ENCODE measurements at places on chromosomes 6 and 20.

- peak; percentile 19 for DNase-seq
Observed at GRCh38 chr20:53918949-53919361, 151.4 kb downstream of the BCAS1 start.

GRCh38 chr6:146790561-146791091 is 191.9 kb downstream of the ADGB start:
- DNase-seq: no peak

DNA sequence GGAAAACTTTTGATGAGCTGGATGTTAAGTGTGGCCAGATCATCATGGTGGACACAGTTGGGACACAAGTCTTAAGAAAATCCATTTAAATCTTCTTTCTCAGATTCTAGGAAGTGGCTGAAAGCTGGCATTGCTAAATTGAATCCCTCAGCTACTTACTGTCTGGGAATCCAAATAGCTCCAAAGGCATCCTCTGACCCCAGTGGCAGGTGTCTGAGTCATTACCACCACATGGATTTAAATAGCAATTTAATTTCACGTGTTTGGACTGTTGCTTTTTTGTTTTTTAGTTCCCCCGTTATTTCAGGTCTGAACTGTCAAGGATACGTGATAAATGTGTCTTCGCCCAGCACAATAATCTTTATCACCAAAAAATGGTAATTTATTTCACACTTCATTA is 33.2 kb upstream of the HDGFL1 start:
- DNase-seq: no peak

DNA sequence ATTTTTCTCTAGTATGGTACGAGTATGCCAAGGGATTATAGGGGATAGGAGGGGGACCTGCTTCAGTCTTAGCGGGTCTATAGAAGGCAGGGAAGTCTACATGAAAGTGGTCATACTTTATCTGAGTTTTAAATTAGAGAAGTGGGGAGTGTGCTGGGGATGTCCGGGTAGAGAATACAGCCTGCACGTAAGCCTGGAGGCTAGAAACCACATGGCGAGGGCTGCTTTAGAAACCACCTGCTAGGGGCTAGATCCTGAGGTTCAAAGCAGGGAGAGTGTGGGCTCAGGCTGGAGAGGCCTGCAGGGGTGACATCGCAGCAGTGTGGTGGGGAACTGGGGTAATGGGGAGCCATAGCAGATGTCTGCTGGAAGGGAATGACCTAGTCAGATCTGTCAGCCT is 85.2 kb downstream of the VEGFA start:
- no peak for DNase-seq

- no peak for DNase-seq
Observed at GRCh38 chr6:21504790-21505189, 88.8 kb upstream of the SOX4 start.

DNA sequence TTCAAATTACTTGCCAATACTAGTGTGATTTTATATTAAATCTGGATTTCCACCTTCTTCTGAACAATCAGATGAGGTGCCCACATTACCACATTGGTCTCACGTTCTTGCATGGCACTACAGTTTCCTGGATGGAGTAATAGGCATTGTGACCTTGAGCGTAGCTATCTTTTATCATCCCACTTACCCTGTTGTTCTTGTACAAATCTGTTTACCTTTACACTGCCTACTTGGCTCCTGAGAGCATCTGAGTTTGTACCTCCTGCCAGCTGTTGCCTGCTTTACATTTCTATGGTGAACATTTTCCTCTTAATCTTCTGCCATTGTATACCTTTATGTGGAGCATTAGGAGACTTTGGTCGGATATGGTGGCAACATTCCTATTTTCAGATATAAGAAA is 90.7 kb downstream of the AKAP7 start:
- no peak for DNase-seq

DNA sequence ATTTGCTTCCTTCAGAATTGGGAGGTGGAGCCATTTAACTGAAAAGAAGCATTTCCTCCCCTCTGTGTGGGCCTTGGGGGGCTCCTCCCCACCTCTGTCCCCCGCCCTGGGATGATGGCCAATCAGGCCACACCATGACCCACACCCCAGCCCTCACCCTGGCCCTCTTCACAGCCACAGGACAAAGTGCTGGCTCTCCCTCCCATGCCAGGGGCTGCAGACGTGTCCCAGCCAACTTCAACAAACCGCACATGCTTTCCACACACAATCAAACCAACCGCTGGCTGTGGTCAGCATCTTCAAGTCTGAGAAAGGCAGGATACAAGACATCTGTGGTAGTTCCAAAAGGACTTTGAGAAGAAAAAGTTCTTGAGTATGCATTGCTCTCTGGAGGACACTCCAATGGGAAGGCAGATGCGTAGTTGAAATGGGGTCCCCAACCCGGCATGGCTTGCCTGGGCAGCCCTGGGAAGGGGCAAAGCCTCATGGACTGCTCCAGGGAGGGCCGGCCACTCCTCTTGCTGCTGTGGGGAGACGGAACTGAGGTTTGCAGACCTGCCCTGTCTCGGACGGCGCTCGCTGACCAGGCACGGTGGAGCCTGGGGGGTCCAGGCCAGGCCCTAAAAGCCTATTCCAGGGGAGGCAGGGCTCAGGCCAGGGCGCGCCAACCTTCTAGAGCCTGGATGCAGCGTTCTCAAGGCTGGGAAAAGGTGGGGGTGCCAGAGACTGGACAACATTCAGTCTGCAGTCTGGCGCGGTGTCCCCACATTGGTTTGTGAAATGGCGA is 12.2 kb downstream of the TTLL2 start:
- DNase-seq: no peak

Data from NCI-H1930 (cell line).